ENCODE measurements at places on chromosomes 12 and 14.

DNA sequence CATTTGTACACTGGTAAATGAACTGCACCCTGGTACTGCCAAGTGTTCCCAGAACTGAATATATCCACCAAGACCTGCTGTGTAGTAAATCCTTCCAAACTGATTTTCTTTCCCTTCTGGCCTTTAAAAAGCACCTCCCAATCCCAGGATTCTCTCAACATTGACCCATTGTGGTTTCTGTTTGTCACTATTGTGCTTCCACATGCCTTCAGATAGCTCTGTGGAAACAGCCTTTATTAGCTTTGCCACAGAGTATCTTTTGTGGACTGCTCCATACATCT lies 949 bp upstream of the KIF21A start:
- no peak for DNase-seq

DNA sequence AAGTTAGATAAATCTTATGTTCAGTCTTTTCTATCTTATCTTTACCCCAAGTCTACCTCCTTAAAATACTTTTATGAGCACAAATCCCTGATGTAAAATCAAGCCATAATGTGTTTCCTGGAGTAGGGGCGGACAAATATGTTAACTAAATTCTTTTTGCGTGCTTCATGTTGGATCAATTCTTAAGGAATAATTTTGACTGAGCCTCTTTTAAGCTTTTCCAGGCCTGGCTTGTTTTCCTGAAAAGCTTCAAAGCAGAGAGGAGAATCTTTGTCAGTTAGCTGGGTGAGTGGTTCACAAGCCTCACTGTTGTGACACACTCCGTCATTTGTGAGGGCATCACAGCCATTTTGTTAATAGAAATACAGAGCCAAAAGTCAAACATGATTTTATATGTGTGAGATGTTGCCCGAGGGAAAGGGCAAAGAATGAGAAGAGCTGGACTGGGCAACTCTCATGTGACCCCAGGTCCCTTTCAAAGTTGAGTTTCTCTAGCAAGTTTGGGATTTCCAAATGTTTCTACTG lies 468.9 kb downstream of the RGS6 start:
- no peak for DNase-seq

DNA sequence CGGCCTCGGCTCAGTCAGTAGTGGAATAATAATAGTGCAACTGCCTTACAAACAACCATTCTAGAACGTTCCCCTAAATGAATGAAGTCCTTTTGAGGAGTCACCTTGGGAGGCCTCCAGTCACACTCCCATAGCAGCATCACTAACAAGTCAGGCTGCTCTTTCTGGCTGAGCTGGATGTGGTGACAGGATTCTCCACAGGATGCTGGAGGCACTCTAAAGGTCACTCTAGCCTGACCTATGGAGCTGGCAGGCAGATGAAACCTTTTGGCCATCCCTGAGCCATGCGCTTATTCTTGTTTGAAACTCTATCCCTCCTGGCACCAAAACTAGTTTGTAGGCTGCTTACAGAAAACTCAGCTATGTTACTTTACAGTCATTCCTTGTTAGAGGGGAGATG lies 17.9 kb upstream of the TFCP2 start:
- DNase-seq = no peak

GRCh38 chr12:120739031-120739762 lies 13.6 kb downstream of the ACADS start:
- no peak for DNase-seq

GRCh38 chr12:11639454-11639853 lies 10.0 kb upstream of the ETV6 start:
- DNase-seq = no peak

GRCh38 chr12:100499416-100499815 lies 25.8 kb downstream of the NR1H4 start:
- no peak for DNase-seq

GRCh38 chr12:2463719-2464118 lies 331.1 kb upstream of the FKBP4 start:
- DNase-seq = no peak

DNA sequence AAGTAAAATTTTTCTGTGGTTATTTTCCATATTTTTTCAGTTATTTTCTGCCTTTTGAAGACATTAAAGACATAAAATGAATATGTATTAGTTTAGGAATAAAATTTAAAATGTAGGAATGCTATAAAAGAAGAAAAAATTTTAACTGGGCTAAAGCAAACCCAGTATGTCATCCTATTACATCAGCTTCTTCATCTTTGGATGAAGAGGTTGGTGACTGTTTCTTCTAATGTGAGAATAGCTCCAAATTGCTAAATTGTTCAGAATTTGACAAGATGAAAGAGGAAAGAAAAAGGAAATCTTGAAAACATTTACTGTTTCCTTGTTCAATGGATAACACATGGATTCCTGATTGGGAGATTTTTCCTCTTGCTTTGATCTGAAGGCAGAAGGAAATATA lies 52.7 kb upstream of the PZP start:
- no peak for DNase-seq

GRCh38 chr14:73258076-73258475 lies 20.8 kb downstream of the PAPLN start:
- DNase-seq = no peak

GRCh38 chr12:1044696-1045095 lies 53.7 kb downstream of the ERC1 start:
- DNase-seq = no peak

GRCh38 chr12:16155938-16156337 lies 121.5 kb downstream of the SLC15A5 start:
- DNase-seq = no peak

GRCh38 chr14:67186789-67187584 lies 2.3 kb upstream of the GARIN2 start:
- DNase-seq = no peak
